ENCODE measurements at places on chromosomes 16 and 17.

- DNase-seq = no peak
Measured at GRCh38 chr16:27455700-27456099, 53.7 kb downstream of the IL21R start.

DNA sequence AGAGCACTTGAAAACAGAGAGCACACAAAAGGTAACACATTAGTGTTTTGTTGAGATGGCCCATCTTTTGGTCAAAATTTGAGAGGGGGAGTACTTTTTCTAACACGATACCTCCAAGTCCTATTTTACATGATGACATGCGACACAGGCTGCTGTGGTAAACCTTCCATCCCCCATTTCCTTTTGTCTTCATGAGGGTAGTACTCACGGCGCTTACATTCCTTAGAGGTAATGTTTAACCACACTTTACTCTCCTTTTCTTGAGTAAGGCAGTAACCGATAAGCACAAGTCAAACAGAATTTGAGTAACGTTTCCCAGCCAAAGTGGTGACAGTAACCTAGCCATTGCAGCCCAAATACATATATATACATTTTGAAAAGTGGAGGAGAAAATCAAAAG lies 35.8 kb upstream of the PITPNM3 start:
- DNase-seq = no peak

DNA sequence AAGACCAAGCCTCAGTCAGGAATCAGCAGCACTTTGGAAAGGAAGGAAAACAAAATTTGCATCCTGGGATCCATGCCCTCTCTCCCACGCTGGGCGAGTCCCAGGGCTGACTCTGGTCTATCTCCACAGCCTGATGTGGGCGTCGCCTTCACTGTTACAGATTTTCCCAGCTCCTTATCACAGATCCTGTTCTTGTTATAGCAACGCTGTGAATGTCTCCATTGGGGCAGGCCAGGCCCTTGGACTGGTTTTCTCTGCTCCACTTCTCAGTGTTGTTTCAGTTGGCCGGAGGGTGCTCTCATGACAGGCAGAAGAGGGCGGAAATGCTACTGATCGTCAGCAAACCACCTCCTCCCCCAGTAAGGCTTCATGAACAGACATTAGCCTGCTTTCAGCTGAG lies 127.9 kb upstream of the CDH11 start:
- no peak for DNase-seq

DNA sequence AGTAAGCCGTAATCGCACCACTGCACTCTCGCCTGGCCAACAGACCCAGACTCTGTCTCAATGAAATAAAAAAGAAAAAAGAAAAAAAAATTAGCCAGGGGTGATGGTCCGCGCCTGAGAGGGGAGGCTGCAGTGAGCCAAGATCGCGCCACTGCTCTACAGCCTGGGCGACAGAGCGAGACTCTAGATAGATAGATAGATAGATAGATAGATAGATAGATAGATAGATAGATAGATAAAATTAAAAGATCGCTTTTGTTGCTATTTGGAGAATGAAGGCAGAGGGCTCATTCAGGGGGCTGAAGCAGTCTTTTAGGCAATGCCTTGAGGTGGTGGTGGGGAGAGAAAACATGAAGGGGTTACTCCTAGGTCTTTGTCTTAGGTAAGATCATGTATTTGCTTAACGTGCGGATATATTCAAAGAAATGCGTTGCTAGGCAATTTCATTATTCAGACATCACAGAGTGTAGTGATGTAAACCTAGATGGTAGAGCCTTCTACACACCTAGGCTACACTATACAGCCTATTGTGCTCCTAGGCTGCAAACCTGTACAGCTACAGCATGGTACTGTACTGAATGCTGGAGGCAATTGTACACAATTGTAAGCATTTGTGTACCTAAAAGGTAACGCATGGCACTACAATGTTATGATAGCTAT lies 4.3 kb upstream of the HES7 start:
- peak; percentile 38 for DNase-seq

GRCh38 chr17:8865811-8866210 lies 1.7 kb downstream of the PIK3R6 start:
- no peak for DNase-seq

DNA sequence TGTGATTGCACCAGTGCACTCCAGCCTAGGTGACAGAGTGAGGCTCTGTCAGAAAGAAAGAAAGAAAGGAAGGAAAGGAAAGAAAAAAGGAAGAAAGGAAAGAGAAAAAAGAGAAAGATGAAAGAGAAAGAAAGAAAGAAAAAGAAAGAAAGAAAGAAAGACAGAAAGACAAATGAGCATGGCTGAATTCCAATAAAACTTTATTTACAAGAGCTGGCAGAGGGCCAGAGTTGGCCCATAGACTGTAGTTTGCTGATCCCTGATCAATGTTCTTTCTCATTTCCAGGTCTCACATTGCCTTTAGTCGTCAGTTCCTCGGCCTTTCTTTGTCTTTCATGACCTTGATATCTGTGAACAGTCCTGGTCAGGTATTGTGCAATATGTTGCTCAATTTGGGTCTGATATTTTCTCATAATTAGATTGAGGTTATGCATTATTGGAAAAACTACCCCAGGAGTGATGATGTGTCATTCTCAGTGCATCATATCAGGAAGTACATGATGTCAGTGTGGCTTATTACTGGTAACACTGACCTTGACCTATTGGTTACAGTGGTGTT lies 68.5 kb upstream of the MED9 start:
- DNase-seq = no peak
